ENCODE measurements at places on chromosomes 2 and 18.

DNA sequence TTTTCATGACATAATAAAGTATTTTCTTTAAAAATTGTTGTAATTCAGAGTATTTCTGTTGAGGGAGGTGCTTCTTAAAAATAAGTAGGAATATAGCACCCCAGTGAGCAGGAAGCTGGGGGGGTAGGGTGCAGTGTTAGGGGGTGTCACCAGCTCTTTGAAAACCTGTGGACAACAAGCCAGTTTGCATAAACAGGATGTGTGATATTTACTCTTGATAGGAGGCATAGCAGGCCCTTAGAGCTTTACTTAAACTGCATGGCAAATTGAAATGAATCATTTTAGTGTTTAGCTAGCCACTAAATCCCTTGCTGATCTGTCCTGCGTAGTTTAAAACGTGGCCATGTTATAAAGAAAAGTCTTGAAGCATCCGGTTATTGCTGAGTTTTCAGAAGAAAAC lies 8.4 kb downstream of the TGIF1 start:
- no peak for DNase-seq

- DNase-seq = no peak
These were observed 88.6 kb downstream of the AAK1 start for GRCh38 chr2:69554981-69555380.

DNA sequence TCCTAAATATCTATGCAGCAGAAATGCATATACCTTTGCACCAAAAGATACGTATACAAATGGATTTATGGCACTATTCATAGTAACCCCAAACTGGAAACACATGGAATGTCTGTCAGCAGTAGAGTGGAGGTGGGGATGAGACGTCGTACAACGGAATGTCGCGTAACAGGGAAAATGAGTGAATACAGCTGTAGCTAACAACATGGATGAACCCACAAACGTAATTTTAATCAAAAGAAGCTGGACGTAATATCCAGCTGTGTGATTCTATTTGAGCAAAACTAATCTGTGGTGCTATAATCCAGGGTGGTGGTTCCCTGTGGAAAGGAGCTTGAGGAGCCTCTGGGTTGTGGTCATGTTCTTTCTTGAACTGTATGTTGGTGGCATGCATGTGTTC lies 89.9 kb downstream of the MTA3 start:
- DNase-seq = no peak

DNA sequence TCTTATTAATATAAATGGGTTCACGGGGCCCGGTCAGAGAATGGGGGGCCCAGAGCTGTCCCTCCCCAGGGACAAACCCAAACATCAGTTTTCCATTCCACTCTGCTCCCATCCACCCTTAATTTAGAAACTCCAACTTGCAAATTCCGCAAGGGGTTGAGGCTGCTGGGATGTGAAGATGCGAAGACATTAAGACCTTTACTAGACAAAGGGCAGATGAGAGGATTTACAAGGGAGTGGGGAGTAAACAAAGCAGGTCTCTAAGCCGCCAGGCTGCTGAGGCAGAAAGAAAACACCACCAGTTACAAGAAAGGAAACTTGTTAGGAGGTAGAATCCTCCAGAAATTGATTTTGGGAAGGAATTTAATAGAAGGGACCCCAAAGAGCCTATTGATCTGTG lies 33.1 kb downstream of the MARCO start:
- DNase-seq = no peak

DNA sequence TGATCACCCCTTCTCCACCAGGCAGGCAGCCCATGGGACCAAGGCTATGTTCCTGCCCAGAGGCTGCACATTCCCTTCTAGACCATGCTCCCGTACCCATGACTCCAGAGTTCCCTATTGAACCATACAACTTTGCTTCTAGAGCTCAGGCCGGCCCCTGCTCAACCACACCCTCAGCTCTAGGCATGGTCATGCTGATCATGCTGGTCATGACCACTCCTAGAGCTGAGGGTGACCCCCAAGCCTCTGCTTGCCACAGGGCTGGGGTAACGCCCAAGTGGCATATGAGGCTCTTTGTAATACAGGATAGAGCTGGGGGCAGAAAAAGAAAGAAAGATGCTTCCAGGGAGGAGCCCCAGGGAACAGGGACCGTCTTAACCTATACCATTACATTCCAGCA lies 301.8 kb downstream of the SP3 start:
- DNase-seq = no peak

GRCh38 chr2:120832296-120833070 lies 96.8 kb downstream of the GLI2 start:
- DNase-seq = no peak

DNA sequence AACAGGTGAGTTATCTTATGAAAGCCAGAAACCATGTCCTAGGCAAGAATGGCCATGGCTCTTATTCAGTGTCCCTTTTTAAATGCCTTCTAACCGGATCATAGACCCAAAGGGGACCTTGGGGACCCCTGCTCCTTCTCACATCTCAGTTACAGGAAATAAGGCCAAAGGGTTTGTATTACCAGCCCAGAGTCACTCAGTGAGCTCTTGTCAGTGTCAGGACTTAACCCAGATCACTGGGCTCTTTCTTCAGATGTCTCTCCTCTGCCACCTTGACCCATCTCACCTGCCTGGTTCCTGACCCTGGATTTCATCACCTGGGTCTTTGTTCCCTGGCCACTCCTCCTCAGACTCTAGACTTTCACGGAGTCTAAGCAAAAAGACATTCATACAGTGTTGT lies 556.7 kb downstream of the CMPK2 start:
- DNase-seq = no peak

GRCh38 chr2:120609826-120610395 lies 125.8 kb upstream of the GLI2 start:
- no peak for DNase-seq

- DNase-seq = no peak
These were observed 110.6 kb upstream of the DDX18 start for GRCh38 chr2:117703858-117704257.

GRCh38 chr2:185734658-185735057 lies 3.9 kb upstream of the FSIP2 start:
- no peak for DNase-seq

DNA sequence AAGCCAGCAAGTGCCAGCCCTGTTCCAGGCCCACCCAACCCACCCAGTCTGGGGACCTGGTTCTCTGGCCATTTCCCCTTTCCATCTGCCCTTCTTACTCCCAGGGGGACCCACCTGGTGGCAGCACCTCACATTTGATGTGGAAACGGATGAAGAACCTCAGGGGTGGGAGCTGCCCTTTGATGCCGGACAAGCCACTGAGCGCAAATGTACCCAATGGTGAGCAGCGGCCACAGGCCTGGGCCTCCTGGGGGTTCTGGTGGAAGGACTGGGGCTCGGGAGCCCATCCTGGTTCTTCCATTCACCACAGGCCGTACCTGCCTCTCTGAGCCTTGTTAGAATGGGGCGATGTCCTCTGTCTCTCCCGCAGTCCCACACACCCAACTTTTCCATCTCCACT lies 84.7 kb downstream of the EPAS1 start:
- DNase-seq = no peak

- no peak for DNase-seq
These were observed 247.3 kb downstream of the ZNF385B start for GRCh38 chr2:179614121-179614520.

DNA sequence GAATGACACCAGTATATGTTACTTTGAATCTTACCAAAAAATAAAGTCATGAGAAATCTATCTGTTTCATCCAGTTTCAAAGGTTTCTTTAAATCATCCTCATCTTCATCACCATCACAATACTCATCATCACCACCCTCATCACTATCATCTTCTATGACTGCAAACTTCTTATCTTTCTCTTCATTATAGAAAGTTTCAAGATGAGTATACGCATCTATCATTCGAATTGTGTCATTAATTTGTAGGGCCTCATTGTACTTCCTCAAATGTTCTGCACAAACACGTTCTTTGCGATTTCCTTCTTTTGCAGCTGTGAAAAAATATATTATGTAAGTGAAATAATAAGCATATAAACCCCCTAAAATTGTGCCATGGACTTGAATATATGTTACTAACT lies 34.1 kb upstream of the FAP start:
- no peak for DNase-seq

DNA sequence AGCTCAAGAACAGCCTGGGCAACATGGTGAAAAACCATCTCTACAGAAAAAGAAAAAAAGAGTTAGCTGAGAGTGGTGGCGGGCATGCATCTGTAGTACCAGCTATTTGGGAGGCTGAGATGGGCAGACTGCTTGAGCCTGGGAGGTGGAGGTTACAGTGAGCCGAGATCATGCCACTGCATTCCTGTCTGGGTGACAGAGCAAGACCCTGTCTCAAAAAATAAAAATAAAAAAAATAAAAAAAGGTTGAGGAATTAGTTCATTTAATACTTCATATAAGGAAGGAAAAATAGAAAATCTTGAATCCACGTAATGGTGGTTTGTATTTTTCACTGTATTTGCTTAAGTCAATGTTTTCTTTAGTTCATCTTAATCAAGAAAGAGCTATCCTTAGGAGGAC lies 241.7 kb downstream of the TGIF1 start:
- no peak for DNase-seq

GRCh38 chr2:133346654-133347053 lies 221.6 kb downstream of the NCKAP5 start:
- DNase-seq = no peak

GRCh38 chr2:62177392-62178049 lies 18.4 kb upstream of the B3GNT2 start:
- no peak for DNase-seq

GRCh38 chr2:88591698-88592097 lies 35.6 kb downstream of the EIF2AK3 start:
- no peak for DNase-seq

GRCh38 chr18:21833604-21834298 lies 93.2 kb downstream of the MIB1 start:
- DNase-seq = no peak

GRCh38 chr2:220572385-220572784 lies 945.0 kb downstream of the SLC4A3 start:
- no peak for DNase-seq

DNA sequence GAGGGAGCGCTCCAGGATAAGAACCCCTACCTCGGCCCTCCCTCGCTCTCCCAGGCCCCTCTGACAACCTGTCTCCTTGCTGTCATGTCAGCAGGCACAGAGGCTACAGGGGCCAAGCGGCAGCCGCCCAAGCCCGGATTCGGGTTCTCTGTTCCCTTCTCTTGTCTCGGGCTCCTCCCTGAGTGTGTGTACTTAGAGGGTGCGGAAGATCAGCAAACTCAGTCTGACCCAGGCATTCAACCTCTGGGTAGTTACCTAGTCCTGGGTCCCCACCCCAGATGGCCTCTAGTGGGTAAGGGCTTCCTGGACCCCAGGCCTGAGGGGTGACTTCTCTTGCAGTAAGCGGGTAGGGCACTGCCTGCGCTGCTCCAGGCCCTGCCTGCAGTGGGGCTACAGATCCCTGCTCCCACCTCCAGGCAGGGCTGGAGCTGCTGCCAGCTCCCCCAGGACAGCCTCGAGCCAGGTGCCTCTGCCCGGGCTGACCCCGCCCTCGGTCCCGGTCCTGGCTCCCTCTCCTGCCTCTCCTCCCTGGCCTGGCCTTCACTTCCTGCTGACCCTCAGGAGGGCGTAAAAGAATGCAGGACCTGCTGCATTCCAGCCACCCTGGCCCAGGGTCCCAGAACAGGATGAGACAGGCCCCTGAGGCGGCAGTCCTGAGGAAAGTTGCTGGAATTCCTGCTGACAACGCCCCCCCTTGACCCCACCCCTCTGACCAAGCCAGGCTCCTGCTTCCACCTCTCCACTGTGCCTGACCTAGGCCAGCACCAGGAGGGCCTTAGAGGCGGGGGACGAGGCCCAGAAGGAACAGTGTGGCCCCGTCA lies 22.0 kb downstream of the GPC1 start:
- DNase-seq = no peak

All from stimulated activated CD8-positive, alpha-beta memory T cell treated with anti-CD3 and anti-CD28 coated beads, Interleukin-4, amount 100 ng/mL, for 1 hour (primary cell).